ENCODE measurements at places on chromosomes 2 and 18. TPM values are rescaled to one million over a fixed set of nuclear protein-coding genes. Genes with fewer than 3 reads are reported as not detected.
A peak's percentile ranks its signal among the peaks of the same experiment; 100 is the strongest.

DNA sequence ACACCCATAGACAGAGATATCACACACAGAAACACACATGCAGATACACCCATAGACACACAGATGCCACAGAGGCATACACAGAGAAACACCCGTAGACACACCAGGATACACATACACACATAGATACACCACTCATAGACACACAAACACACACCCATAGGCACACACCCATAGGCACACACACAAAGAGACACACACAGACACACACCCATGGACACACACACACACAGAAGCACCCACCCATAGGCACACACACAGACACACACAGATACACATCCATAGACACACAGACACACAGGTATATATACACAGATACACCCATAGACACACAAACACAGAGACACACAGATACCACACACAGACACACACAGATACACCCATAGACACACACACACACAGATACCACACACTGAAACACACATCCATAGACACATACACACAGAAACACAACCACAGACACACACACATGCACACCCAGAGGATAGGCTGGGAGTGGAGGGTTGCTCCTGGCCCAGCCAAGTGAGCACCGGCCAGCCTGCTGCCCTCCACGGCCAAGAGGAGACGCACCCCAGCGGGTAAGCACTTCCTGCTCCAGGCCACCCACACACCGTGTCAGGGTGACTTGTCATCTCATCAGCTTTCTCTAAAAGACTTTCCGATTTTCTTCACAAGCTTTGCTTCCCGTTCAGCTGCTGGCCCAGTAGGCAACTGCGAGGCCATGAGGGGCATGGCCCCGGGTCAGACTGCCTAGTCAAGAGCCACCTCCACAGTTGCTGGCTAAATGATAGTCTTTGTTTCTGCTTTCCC is 14.1 kb upstream of the CNNM3 start:
- H3K27me3 ChIP-seq, result no peaks in the 10 kb centered on the region
- no peak for DNase-seq
- peaks cover 9% of the 10 kb centered on the region for H3K4me1 ChIP-seq
- no peak overlapping the region for H3K4me3 ChIP-seq
- peaks cover 6% of the 10 kb centered on the region for H3K36me3 ChIP-seq

DNA sequence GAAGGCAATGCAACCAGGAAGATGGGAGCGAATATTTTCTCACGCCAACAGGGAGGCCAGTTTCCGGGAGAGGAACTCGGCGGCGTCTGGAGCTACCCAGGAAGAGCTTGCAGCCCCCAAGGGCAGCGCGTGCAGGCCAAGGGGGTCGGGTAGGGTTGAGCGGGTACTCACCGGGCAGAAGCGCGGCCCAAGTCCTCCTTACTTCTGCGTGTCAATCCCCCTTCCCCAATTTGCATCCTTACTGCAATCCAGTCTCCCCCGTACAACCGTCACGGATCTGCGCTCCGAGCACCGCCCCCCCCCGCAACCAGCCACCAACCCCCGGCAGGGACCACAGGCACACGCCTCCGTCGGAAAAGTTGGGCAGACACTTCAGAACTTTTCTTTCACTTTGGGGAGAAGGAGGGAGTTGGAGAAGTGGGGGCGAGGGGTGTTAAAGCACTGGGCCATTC is 1.3 kb downstream of the ATP8B1 start:
- H3K4me1 ChIP-seq, result peaks cover 40% of the 10 kb centered on the region
- H3K27me3 ChIP-seq, result no peaks in the 10 kb centered on the region
- DNase-seq, result peak; percentile 56
- H3K4me3 ChIP-seq, result peak overlapping the region; percentile 96

- no peak overlapping the region for H3K27ac ChIP-seq
- no peaks in the 10 kb centered on the region for H3K27me3 ChIP-seq
- H3K4me1 ChIP-seq, result no peaks in the 10 kb centered on the region
- H3K36me3 ChIP-seq, result no peaks in the 10 kb centered on the region
These were observed 992.7 kb downstream of the TMEM182 start for GRCh38 chr2:103754530-103754929.

DNA sequence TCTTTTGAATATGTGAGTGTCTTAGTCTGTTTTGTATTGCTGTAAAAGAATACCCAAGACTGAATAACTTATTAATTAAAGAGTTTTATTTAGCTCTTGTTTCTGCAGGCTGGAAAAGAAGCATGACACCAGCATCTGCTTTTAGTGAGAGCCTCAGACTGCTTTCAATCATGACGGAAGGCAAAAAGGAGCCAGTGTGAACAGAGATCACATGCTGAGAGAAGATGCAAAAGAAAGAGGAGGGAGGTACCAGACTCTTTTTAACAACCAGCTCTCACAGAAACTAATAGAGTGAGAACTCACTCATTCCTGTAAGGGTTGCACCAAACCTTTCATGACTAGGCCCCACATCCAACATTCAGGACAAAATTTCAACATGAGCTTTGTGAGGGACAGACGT is 101.6 kb upstream of the HNMT start:
- no peaks in the 10 kb centered on the region for H3K27me3 ChIP-seq
- DNase-seq, result no peak
- H3K27ac ChIP-seq, result no peak overlapping the region
- no peak overlapping the region for H3K4me3 ChIP-seq
- H3K36me3 ChIP-seq, result no peaks in the 10 kb centered on the region

DNA sequence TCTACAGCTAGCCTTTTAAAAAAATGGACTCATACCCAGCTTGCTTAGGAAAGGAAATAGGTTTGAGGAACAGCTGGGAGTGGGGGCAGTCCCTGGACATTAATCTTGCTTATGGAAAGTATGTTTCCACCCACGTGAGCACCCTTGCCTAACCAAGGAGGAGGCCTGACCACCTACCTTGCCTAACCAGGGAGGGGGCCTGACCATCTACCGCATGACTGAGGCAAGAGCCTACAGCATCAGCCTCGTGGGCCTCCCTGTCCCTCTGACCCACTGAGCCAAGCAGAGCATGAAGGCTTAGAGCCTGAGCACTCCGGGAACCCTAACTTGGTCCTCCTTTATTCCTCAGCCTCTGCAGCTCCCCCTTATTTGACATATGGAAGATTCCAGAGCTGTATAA is 20.2 kb downstream of the PRKAG3 start:
- H3K36me3 ChIP-seq, result no peaks in the 10 kb centered on the region
- H3K27me3 ChIP-seq, result no peaks in the 10 kb centered on the region
- DNase-seq, result no peak
- H3K27ac ChIP-seq, result no peak overlapping the region
- H3K4me1 ChIP-seq, result peaks cover 13% of the 10 kb centered on the region

- no peak overlapping the region for H3K27ac ChIP-seq
- no peaks in the 10 kb centered on the region for H3K27me3 ChIP-seq
- H3K4me1 ChIP-seq, result no peaks in the 10 kb centered on the region
- DNase-seq, result no peak
- H3K36me3 ChIP-seq, result no peaks in the 10 kb centered on the region
- H3K4me3 ChIP-seq, result no peak overlapping the region
These were observed 134.8 kb upstream of the FSHR start for GRCh38 chr2:49288902-49289700.

- H3K4me3 ChIP-seq, result no peak overlapping the region
- no peaks in the 10 kb centered on the region for H3K4me1 ChIP-seq
- no peak for DNase-seq
- H3K36me3 ChIP-seq, result no peaks in the 10 kb centered on the region
These were observed 18.4 kb upstream of the TCF7L1 start for GRCh38 chr2:85114586-85115330.

- no peak for DNase-seq
- H3K4me3 ChIP-seq, result no peak overlapping the region
- peaks cover 1% of the 10 kb centered on the region for H3K4me1 ChIP-seq
- no peak overlapping the region for H3K27ac ChIP-seq
- H3K27me3 ChIP-seq, result peaks cover 8% of the 10 kb centered on the region
- H3K36me3 ChIP-seq, result no peaks in the 10 kb centered on the region
These were observed 11.6 kb upstream of the BOK start for GRCh38 chr2:241546771-241547498.

DNA sequence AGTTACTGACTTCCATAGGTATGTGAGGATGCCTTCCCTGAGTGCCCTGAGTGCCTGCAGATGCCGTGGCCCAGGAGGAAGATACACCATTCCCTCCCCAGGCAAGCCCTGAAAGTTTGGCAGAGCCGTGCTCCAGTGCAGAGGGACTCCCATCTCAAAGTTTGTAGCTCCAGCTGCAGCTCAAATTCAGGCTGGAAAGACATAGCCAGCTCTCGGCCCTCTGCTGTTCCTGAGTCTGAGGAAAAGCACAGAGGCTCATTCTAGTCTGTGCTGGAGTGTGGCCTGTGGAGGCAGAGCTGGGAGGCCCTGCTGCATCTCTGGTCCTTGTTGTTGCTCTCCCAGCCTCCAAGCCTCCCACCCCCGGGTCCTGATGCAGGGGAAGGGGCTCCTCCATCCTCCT is 15.9 kb upstream of the TPO start:
- H3K27me3 ChIP-seq, result no peaks in the 10 kb centered on the region
- DNase-seq, result no peak
- H3K4me1 ChIP-seq, result no peaks in the 10 kb centered on the region
- no peaks in the 10 kb centered on the region for H3K36me3 ChIP-seq

DNA sequence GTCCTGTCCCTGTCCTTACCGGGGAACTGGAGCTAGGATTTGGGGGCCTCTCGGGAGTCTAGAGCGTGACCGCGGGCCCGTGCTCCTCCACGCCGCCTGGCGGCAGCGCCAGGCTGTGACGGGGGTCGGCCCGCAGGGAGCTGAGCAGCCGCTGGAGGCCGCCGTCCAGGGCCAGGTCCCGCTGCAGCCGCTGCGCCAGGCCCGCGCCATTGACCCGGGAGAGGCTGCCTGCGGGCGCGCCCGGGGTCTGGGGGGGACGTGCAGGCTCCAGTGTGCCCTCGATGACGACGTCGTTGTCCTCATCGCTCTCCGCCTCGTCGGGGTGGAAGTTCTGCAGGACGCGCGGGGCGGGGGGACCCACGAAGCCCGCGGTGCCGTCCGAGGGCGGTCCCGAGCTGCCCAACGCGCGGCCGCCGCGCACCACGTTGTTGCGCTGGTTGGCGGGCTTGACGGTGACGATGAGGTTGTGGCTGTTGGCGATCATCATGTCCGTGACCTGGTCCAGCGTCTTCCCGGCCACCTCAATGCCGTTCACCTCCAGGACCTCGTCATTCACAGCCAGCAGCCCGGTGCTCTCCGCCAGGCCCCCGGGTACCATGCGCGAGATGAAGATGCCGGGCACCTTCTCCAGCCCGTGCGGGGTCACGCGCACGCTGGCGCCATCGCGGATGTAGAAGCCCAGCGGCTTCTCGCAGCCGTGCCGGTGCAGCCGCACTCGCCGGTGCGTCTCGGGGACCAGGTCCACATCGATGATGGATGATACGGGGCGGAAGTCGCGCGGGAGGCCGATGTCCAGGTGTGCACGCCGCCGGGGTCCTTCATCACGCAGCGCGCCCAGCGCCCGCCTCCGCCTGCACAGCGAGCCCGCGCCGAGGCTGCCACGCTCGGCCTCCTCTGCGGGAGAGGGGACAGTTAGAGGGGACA is 50.9 kb downstream of the ADNP2 start:
- no peak overlapping the region for H3K4me3 ChIP-seq
- no peak for DNase-seq
- no peaks in the 10 kb centered on the region for H3K27me3 ChIP-seq
- peaks cover 5% of the 10 kb centered on the region for H3K36me3 ChIP-seq

DNA sequence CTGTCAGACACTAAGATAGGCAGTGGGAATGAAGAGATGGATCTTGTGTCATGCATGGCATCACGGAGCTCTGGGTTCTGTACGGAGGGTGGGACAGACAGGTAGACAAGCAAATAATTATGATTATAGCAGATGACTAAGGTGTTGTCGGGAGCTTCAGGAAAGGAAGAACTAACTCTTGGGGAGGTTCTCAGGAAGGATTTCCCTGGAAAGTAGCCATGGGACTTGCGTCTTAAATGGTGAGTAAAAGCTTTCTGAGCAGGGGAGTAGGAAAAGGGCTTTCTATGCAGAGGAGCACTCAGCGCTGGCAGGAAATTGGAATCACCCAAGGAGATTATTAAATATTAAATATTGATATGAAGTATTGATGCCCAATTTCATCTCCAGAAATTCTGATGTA is 35.5 kb downstream of the ATOH8 start:
- no peak overlapping the region for H3K4me3 ChIP-seq
- no peak overlapping the region for H3K27ac ChIP-seq
- peaks cover 15% of the 10 kb centered on the region for H3K4me1 ChIP-seq
- no peaks in the 10 kb centered on the region for H3K36me3 ChIP-seq
- no peak for DNase-seq
- peaks cover 42% of the 10 kb centered on the region for H3K27me3 ChIP-seq

GRCh38 chr2:112141626-112142007 is 3.4 kb downstream of the FBLN7 start:
- no peaks in the 10 kb centered on the region for H3K27me3 ChIP-seq
- peaks cover 6% of the 10 kb centered on the region for H3K36me3 ChIP-seq
- no peaks in the 10 kb centered on the region for H3K4me1 ChIP-seq
- no peak overlapping the region for H3K27ac ChIP-seq
- no peak for DNase-seq

DNA sequence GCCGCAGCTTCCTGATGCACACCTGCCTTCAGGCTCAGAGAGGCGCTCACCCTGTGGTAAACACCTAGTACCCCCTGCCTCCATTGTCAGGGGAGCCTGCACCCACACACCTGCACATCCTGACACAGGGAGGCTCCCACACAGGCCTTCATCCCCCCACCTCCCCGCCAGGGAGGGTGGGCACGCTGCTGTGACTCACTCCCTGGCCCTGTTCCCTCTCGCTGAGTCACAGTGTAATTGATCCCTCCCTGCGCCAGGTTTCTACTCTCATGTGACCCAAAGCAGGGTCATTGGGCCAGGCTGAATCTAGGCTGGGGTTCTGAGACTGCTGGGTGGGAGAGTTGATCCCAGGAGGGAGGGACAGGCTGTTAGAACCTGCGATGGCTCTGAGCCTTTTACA is 8.5 kb upstream of the CELF4 start:
- no peak overlapping the region for H3K4me3 ChIP-seq
- peaks cover 50% of the 10 kb centered on the region for H3K27me3 ChIP-seq
- no peak overlapping the region for H3K27ac ChIP-seq
- DNase-seq, result peak; percentile 55

DNA sequence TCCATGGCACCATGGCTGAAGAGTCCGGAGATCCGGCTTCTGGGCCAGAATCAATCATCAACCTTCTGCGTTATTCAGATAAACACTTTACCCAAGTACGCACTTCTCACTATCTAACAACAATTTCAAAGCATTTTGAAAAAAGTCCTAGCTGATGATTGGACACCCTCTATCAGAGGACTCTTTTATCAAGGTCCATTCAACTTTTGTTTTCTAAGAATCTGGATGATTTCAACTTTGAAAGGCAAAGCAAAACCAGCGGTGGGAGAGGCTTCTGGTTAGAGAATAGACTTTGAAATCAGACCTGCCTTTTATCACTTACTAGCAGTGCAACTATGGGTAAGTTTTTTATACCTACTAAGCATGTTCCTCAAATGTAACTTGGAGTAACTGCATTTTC is 293.6 kb upstream of the TNP1 start:
- H3K27ac ChIP-seq, result no peak overlapping the region
- DNase-seq, result no peak
- no peaks in the 10 kb centered on the region for H3K27me3 ChIP-seq

Gene NOSTRIN
- 12.5 TPM for total RNA-seq

Gene INHBB
- total RNA-seq, result not detected

Gene TUBA3E
- total RNA-seq, result not detected

Gene CXCR1
- total RNA-seq, result not detected

Gene HOXD10
- not detected for total RNA-seq

Gene IL37
- 2.0 TPM for total RNA-seq

Gene KIF5C
- 2.9 TPM for total RNA-seq

Gene RGPD5
- total RNA-seq, result 19.8 TPM

Gene LGALSL
- total RNA-seq, result 12.1 TPM

Gene CPLX4
- total RNA-seq, result not detected

Gene FTCDNL1
- total RNA-seq, result 1.9 TPM

Measured in Calu3 (cell line).